ENCODE measurements at places on chromosomes 7 and 10.

DNA sequence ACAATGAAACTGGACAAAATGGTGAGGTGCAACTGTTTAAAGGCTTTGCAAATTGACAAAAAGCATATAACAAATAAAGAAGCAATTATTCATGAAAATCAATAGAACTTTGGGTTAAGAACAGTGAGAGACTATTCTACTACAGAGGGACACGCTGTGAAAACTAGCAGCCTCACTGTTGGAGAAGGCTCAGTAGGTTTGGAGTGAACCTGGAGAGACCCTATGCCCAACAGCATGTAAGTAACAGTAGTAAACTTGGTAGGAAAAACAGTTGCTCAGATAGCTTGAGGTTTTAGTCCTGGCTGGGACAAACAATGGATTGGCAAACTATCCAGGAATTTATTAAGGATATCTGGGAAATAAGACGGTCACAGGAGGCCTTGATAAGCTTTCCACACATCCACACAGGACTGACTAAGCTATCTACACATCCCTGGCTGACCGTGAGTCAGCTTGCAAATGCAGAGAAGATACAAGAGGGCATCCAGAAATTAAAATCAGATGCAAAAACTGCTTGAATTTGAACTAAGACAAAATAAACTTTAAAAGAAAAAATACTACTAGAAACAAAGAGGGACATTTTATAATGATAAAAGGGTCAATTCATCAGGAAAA lies 15.9 kb downstream of the FAM149B1 start:
- H3K27me3 ChIP-seq: no peaks in the 10 kb centered on the region
- no peaks in the 10 kb centered on the region for H3K4me1 ChIP-seq
- no peaks in the 10 kb centered on the region for H3K36me3 ChIP-seq

- no peak overlapping the region for H3K4me3 ChIP-seq
- DNase-seq: no peak
- H3K27me3 ChIP-seq: no peaks in the 10 kb centered on the region
- H3K36me3 ChIP-seq: no peaks in the 10 kb centered on the region
Observed at GRCh38 chr10:130416334-130417150, 280.4 kb downstream of the GLRX3 start.

DNA sequence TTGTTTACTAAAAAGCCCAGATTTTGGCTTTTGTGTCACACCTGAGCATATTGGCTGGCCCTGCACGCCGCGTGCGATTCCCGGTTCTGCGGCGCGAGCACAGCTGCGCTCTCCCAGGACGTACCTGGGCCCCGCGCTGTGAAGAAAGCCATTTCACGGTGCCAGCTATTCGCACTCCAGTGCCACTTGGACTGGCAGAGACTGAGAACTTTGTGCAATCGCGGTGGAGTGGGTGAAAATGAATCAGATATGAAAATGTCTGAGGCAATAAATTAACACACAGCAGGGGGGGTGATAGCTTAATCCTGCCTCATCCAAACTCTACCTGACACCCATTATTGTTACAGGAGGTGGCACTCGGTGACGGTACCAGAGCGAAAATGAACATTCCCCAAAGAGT lies 330.1 kb upstream of the MGMT start:
- DNase-seq: no peak
- H3K27ac ChIP-seq: no peak overlapping the region
- H3K36me3 ChIP-seq: no peaks in the 10 kb centered on the region
- H3K27me3 ChIP-seq: no peaks in the 10 kb centered on the region
- H3K4me3 ChIP-seq: no peak overlapping the region

- H3K36me3 ChIP-seq: no peaks in the 10 kb centered on the region
- no peak overlapping the region for H3K27ac ChIP-seq
- no peak for DNase-seq
- no peaks in the 10 kb centered on the region for H3K27me3 ChIP-seq
- H3K4me1 ChIP-seq: no peaks in the 10 kb centered on the region
- no peak overlapping the region for H3K4me3 ChIP-seq
Observed at GRCh38 chr10:16348891-16349290, 87.9 kb upstream of the PTER start.

DNA sequence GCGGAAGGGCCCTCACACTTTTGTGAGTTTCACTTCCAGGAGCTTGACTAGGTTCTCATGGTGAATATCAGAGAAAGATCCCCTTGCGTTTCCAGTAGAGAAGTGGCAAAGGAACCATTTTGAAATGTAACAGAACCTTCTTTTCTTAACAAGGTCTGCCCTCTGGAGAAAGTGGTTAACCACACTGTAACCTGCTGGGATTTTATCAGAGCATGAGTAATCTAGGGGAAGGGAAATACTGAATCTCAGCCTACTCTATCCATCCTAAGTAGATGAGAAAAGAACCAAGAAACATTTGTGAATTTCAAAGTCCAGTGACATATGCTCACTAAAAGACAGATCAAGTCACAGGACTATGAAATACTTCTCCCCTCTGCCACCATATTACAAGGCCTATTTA lies 235.5 kb downstream of the ZEB1 start:
- no peaks in the 10 kb centered on the region for H3K27me3 ChIP-seq
- no peaks in the 10 kb centered on the region for H3K36me3 ChIP-seq
- no peak for DNase-seq
- H3K4me3 ChIP-seq: no peak overlapping the region
- H3K4me1 ChIP-seq: no peaks in the 10 kb centered on the region

GRCh38 chr10:18097524-18097923 lies 42.7 kb upstream of the CACNB2 start:
- DNase-seq: no peak
- no peaks in the 10 kb centered on the region for H3K4me1 ChIP-seq
- no peaks in the 10 kb centered on the region for H3K36me3 ChIP-seq
- no peak overlapping the region for H3K27ac ChIP-seq
- no peaks in the 10 kb centered on the region for H3K27me3 ChIP-seq

- H3K4me1 ChIP-seq: peaks cover 10% of the 10 kb centered on the region
- no peaks in the 10 kb centered on the region for H3K36me3 ChIP-seq
- H3K27me3 ChIP-seq: no peaks in the 10 kb centered on the region
- DNase-seq: no peak
- peak overlapping the region; percentile 91 for H3K27ac ChIP-seq
Observed at GRCh38 chr10:71319800-71320392, 837 bp downstream of the SLC29A3 start.

GRCh38 chr7:69757981-69758430 lies 159.7 kb downstream of the AUTS2 start:
- no peaks in the 10 kb centered on the region for H3K27me3 ChIP-seq
- no peaks in the 10 kb centered on the region for H3K36me3 ChIP-seq
- peaks cover 3% of the 10 kb centered on the region for H3K4me1 ChIP-seq
- H3K4me3 ChIP-seq: no peak overlapping the region
- peak overlapping the region; percentile 24 for H3K27ac ChIP-seq

Data from breast epithelium (tissue), 4 donors.